ENCODE measurements at places on chromosomes 3 and 15.

DNA sequence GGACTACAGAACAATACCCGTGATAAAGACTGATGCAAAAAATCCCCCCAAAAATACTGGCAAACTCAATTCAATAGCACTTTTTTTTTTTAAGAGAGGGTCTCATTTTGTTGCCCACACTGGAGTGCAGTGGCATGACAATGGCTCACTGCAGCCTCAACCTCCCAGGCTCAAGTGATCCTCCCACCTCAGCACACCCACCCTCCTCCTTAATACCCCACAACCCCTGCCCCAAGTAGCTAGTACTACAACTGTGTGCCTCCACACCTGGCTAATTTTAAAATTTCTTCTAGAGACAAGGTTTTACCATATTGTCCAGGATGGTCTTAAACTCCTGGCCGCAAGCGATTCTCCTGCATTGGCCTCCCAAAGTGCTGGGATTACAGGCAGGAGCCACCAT, 11.4 kb downstream of the TOP2B start:
- DNase-seq, result no peak

DNA sequence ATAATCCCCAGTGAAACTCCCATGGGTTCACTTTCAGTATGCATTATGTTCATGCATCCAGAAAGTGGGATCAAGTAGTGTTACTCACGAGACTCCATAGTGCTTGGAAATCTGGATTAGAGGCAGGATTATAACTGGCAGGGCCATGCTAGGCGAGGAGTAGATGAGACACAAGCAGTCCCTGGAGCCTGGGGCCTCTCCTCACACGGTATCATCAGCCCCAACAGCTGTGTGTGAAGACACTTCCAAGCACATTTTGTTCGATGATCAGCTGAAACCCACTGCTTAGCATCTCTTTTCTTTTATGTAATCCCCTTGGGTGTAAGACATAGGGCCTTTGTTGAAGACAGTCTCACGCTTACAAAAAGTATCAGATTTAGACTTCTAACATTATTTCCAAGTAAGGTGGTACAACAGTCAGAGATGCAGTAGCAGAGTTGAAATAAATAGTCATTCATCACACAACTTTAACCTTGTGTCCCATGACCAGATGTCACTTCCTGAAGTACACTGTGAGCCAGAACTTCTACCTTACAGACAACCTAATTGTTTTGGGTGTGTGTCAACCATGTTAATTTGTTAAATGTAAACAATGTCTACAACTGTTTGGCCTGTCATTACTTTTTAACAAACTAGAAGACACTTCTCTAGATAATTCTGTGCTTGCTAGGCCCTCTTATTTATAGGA, 116.9 kb downstream of the GADL1 start:
- DNase-seq, result no peak

DNA sequence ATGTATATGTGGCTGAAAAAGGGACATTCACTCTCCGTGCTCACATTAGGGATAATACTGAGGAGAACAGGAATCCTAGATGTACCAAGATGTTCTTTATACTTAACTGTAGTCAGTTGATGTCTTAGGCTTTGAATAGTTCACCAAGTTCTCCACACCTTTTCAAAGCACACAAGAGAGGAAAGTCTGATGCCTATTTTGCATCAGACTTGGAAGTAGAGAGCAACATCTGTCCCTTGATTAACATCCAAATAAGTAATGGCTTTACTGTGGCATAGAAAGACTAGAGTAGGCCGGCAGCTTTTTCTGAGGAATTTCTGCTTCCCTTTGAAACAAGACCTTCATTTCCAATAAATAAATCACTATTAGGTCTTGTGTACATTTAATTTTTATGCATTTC, 34.0 kb downstream of the PIGB start:
- no peak for DNase-seq

GRCh38 chr15:57720867-57721266, 14.4 kb downstream of the POLR2M start:
- DNase-seq, result no peak

All from HEK293T (cell line).